ENCODE measurements at places on chromosomes 4 and X.

GRCh38 chr4:107380836-107381438, 339.1 kb downstream of the PAPSS1 start:
- DNase-seq = no peak

- no peak for DNase-seq
Observed at GRCh38 chr4:37747772-37748330, 61.7 kb upstream of the RELL1 start.

GRCh38 chrX:154411981-154412340, 622 bp downstream of the TAFAZZIN start:
- DNase-seq = peak; percentile 54

DNA sequence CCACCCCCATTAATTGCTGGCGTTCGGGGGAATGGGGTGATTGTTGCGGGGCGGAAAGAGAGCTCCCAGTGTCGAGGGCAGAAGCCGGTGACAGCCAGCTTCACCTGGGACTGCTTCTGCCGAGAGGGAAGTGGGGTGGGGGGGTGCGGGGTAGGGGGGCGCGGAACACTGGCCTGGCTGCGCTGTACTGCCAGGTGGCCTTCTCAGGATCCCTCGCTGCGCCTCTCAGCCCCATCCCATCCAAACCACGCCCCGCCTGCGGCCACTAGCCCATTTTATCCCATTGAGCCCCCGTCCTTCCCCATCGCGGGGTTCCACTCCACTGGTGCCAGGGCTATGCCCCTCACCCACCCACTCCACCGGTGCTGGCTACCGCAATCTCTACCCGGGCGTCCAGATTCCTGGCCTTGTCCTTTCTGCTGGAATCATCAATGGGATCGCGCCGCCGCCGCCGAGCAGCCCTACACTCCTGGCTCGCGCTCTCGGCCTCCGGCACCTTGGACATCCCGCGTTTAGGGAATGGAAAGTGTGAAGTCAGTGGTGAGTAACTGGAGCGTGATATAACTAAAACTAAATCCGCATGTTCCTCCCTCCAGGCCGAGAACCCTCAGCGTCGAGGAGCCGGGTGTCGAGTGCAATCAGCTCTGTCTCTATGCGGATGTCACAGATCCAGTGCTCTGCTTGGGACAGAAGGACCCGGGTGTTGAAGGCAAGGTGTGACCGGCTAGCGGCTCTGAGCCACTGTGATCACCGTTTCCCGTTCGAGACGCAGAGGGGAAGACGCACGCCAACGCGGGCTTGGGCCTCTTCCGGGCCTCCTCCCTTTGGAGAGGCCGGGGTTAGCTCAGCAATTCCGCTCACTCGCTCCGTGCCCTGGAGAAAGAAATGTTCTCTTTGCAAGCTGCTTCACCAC, 20.5 kb downstream of the NKX3-2 start:
- DNase-seq = no peak

DNA sequence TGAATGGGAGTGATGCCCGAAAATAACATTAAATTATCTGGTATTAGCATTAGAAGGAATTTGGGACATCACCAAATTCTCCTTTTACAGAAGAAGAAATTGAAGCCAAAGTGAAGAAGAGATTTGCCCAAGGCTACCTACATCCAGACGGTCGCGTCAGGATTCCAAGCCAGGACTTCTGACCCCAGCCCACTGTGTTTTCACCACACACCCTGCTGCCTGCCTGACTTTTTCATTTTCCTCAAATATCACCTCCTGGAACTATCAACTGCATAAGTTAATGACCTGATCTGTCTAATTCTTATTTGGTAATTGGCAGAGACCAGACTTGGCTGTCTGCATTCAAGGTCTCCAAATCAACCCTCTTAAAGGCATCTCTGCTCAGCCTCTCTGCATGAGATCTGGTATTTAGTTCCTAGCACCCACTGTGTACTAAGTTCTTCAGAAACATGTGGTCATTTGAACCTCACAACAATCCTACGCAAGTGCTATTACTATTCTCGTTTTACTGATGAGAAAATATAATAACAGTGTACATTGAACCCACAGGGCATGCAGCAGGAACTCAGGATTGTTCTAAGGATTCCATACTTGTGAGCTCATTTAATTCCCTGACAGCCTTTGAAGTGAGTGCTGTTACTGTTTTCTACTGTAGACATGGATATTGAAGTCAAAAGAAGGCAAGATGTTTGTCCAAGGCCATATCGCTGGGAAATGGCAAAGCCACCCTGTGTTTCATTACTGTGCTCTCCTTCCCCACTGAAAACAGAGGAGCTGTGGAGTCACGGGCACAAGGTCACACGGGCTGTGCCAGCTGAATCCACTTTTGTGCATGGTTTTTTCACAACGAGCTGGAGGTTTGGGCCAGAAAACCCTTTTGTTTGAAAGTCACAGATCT, 195.2 kb upstream of the C1QTNF7 start:
- DNase-seq = no peak

DNA sequence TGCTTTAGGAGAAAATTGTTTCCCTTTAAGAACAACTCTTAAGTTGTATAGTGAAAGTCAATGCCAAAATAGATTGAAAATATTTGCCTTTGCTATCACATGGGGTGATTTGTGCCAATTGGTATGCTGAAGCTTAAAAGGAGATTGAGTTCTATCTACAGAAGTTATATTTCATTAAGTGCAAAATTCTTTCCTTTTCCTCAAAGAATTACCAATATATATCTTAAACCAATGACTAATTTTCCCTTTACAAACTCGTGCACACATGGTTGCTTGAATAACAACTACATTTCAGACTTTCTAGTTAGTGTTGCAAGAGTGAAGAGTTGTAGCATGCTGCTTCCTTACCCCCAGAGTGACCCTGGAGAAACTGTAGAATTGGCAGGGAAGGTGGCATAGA, 990.0 kb upstream of the PABPC4L start:
- no peak for DNase-seq

DNA sequence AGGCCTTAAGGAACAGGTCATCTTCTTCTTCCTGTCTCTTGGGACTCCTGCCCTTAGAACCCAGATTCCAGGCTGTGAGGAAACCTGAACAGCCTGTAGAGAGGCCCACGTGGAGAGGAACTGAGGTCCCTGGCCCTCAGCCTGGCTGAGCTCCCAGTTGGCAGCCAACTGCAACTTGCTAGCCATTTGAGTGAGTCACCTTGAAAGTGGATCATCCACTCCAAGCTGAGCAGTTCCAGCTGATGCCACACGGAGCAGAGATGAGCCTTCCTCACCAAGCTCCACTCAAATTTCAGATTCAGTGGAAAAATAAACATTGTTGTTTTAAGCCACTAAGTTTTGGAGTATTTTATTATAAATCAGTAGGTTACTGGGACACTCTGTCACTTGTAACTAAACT, 392.5 kb downstream of the BCOR start:
- DNase-seq = peak; percentile 2

- no peak for DNase-seq
Observed at GRCh38 chr4:129335276-129335675, 239.3 kb downstream of the C4orf33 start.

GRCh38 chrX:103878466-103879122, 46.5 kb upstream of the RAB9B start:
- DNase-seq = no peak

DNA sequence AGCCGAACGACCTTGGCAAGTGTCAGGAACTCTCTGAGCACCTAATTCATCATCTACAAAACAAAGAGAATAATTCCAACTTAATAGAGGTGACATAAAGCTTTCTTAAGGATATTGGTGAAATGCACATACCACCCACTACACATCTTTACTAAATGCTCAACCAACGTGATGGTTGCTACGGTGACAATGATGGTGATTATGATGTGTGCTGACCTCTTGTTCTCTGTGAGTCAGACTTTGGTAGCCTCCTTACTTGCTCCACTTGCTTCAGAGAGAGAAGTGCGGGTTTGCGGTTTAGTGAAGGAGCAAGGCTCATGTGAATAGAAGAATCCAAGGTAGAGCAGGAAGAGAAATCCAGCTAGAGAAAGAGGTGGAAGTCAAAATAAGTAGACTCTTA, 52.8 kb upstream of the CLNK start:
- DNase-seq = no peak

GRCh38 chr4:185374573-185374972, 21.2 kb downstream of the LRP2BP start:
- no peak for DNase-seq

DNA sequence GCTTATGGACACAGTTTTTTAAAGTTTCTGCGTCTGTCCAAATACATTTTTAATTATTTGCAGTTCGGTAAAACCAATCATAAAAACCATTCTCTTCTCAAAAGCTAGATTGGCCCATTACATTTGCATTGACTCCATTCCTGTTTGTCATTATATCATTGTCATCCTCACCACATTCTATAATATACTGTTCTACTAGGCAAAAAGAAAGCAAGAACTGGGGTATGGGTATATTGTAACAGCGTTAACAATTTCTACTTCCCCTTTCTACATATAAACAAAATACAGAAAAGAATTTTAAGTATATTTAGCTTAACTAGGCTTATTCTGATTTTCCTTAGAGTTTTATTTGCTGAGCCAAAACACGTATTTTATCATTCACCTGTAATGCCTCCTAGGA, 91.8 kb downstream of the RAP1GDS1 start:
- no peak for DNase-seq

GRCh38 chr4:8560265-8561047, 19.7 kb upstream of the GPR78 start:
- DNase-seq = no peak

DNA sequence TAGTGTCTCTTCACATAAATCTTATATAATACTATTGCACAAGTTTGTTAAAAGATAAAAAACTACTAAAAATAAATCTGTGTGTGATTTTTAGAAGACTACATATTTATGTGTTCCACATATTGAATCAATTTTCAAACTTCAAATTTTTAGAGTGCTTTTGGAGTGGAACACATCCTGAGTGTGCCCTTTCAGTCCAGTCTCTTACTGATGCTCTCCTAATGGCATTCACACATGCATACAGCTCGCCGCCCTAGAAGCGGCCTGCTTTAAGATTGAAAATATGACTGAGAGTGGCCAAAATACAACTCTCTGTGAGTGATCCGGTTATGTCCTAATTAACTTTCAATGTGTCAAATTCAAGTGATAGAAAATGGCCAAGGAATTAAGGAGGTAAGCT, 628.8 kb downstream of the ANKRD50 start:
- no peak for DNase-seq

DNA sequence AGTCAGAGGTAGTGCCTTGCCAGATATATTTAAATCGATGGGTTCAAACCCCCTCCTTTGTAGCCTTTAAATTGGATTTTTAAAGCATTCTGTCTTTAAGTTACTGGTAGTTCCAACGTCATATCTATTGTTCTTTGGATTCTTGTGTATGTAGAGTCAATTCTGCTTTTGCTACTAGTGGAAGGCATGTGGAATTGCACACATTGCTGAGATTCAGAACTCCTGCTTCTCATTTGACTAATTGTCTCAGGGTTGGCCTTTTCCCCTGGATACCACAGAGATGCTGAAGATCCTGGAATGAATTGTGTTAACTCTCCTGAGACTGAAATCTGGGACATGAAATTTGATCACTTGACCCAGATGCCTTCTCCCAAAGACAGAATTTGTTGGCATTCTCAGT, 328.3 kb upstream of the RPS6KA3 start:
- no peak for DNase-seq

DNA sequence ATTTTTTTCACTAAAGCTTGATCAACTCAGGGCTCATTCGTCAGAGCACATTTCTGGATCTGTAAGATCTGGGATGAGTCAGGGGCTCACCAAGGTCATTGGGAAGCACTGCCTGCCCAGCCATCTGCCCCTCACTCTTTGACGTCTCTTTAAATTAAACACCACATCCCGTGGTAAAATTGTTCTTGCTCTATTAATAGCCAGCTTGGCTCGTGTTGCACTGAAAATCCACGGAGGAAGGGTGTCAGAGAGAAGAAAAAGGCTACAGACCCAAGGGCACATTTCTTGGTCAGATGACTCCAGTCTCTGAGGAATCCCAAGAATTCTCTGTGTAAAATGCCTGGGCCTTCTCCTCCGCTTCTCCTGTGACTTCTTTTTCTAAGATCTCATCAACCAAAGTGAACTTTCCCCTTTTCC, 45.7 kb upstream of the GATB start:
- no peak for DNase-seq

GRCh38 chr4:89174784-89175183, 63.5 kb downstream of the TIGD2 start:
- DNase-seq = no peak

GRCh38 chrX:153595387-153595786, 3.6 kb downstream of the CCNQ start:
- DNase-seq = no peak

GRCh38 chr4:42654631-42655268, 2.2 kb downstream of the ATP8A1 start:
- DNase-seq = peak; percentile 36

DNA sequence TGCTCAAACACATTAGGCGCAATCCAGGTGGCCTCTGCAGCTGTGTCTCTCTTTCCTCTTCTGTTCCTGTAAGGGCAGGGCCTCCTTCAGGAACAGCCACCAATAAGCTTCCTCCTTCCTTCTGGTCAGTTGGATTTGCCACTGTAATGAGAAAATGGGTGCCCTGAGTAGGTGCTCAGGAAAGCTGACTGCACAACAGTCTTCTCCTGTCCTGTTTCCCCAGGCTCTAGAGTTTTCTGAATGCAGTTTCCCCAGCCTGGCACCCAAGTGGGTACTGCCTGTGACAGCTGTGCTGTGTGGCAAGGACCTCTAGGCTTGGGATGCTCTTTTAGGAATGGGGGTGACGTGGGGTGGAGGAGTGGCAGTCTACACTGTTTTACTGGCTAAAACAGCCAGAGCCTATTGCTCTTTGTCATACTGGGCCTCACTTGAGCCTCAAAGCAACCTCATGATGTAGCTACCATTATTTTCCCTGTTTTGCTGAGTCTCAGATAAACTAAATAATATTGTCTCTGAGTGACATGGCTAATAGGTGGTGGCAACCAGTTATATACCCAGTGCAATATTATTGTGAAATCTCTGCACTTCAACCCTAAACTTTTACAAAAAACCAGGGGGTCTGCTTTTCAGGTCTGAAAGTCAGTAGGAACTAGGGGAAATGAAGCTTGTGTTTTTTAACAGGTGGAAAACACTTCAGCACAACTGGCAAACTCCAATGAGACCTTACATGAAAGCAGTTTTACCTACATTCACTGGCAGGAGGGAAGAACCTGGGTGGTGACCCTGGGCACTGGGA, 1.2 kb downstream of the CXCL2 start:
- no peak for DNase-seq

GRCh38 chrX:40612511-40612910, 10.7 kb upstream of the MPC1L start:
- DNase-seq = no peak

DNA sequence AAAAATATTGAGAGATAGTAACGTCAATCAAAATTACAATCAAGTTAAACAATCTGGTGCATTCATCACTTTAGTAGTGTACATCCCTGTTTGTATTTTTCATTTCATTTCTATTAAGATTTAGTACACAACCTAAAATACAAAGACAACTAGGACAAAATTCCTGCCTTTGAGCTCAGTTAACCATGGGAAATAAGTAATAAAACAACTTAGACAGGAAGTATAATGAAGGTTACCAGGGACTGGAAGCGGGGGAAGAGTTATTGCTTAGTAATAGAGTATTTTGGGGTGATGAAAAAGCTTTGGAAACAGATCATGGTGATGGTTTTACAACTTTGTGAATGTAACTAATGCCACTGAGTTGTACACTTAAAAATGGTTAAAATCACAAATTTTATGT, 25.6 kb upstream of the ATXN3L start:
- no peak for DNase-seq
